ENCODE measurements at places on chromosomes 5 and 9.
A peak's percentile ranks its signal among the peaks of the same experiment; 100 is the strongest.

- no peak for DNase-seq
Measured at GRCh38 chr5:128472036-128472435, 66.0 kb downstream of the FBN2 start.

GRCh38 chr9:117434566-117434965, 19.7 kb upstream of the ASTN2 start:
- DNase-seq, result no peak

- no peak for DNase-seq
Measured at GRCh38 chr9:117164512-117164911, 250.3 kb downstream of the ASTN2 start.

- DNase-seq, result no peak
Measured at GRCh38 chr5:36740259-36740898, 134.0 kb downstream of the SLC1A3 start.

GRCh38 chr5:38423276-38424147, 132.9 kb downstream of the LIFR start:
- DNase-seq, result no peak

DNA sequence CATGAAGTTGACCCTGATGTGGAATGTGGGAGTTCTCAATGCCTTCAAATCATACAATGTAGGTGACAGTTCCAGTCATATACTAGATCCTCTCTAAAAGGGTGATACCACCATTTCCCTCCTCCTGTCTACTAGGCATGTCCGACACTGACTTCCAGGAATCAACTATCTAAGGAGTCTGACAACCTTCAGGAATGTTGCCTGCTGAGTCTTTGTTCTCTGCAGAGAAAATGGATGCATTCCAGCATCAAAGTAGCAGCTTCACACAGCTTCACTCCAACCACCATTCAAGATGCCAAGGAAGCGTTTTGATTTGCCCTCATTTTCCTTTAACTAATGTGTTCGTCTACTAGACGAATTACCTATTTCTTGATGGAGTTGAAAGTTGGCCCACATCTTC, 530.2 kb downstream of the EBF1 start:
- DNase-seq, result no peak

DNA sequence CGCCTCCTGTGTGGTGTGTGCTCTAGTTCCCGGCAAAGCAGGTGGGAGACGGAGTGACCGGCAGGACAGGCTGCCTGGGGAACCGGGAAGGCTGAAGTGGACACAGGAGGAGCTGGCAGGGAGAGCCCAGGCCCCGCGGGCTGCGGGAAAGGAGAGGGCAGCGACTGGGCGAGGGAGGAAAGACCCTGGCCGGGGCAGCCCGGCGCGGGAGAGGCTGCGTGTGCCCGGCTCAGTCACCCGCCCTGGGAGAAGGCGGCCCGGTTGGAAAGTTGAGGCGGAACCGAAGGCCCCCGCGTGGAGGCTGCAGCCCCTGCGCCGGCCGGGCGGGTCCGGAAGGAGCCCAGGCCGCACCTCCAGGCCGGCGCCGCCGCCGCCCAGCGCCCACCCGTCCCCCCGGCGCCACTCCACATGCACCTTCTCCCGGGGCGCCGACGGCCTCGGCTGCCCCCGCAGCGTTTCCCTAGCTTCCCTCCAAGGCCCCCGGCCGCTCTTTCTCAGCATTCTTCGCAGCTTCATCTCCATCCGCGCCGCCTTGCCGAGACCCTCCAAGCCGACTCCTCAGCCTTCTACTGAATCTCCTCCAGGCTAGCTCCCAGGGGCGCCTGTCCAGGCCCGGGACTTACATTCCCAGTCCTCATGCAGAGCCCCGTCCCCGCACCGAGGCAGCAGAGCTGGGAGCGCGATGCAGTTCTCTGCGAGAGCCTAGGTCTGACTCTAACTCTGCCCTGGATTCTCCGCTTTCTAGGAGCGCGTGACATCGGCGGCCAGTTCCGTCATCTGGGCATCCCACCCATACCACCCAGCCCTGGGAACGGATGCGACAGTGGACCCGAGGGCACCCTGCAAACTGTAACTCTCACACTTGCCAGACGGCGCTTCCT, 152.0 kb downstream of the ERCC6L2 start:
- DNase-seq, result no peak

DNA sequence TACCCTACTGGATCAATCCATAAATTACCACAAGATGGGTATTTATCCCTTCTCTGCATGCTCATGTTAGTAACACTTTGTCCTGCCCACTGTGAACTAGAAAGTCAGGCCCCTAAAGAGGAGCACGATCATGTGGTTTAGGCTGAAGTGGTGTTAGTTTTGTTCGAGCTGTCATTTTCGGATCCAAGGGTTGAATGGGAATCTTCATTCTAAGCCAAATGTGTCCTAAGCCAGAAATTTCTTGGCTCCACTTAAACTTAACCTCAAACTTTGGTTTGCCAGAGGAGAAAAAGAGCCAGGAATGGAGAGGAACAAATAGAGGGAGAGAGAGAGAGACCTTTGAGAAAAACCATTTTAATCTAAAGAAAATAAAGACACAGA, 837.7 kb upstream of the ZNF608 start:
- peak; percentile 74 for DNase-seq

- no peak for DNase-seq
Measured at GRCh38 chr5:148938522-148938882, 112.1 kb downstream of the ADRB2 start.

GRCh38 chr5:133924221-133924920, 44.1 kb downstream of the C5orf15 start:
- no peak for DNase-seq

DNA sequence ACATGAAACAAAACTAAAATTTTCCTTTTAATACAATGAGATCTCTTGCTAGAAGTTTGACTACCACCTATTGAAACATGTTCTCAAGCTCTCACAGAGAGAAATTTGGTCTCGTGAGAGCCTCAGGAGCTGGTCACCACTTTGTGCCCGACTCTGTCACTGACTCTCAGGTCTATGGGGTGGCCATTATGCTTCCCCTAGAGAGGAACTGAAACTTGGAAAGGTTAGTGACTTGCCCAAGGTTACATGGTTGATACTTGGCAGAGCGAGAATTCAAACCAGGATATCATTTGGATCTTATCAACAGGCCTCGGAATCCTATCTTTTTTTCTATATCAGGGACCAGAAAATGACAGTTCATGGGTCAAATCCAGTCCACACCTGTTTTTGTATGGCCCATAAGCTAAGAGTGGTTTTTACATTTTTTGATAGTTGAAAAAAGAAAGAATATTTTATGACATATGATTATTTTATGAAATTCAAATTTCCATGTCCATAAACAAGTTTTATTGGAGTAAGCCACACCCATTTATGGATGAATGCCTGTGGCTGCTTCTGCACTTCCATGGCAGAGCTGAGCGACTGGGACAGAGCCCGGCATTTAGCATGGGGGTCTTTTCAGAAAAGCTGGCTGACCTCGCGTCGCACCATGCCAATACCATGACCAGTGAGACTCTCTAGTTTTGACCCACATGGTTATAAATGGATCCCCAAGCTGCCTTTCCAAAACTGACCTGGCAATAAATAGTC, 44.8 kb upstream of the EQTN start:
- DNase-seq, result peak; percentile 28

- DNase-seq, result no peak
Measured at GRCh38 chr9:88949961-88950340, 41.3 kb upstream of the S1PR3 start.

DNA sequence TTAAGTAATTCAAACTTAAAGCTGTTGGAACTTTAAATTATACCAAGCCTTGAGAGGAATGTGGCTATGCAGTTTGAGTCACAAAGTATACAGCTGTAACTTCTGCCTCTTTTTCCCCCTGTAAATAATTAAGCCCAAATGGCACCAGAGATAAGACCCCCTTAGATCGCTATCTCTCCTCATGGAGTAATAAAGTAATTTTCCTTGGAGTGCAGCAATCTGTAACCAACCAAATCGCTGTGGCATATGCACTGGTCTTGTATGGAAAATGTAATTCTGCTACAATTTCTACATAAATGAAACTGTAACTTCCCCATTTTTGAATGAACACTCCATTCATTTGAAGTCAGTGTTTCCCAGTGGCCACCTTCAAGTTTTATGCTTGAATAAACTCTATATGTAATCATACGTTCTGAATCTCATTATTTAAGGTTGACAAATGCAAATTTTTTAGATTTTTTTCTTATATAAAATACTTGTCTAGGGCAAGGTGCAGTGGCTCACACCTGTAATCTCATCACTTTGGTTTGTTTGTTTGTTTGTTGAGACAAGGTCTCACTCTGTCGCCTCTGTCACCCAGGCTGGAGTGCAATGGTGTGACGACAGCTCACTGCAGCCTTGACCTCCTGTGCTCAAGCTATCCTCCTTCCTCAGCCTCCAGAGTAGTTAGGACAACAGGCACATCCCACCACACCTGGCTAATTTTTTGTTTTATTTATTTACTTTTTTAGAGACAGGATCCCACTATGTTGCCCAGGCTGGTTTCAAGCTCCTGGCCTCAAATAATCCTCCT, 12.3 kb downstream of the SUSD1 start:
- no peak for DNase-seq

GRCh38 chr5:81819556-81820317, 68.8 kb upstream of the SSBP2 start:
- no peak for DNase-seq

DNA sequence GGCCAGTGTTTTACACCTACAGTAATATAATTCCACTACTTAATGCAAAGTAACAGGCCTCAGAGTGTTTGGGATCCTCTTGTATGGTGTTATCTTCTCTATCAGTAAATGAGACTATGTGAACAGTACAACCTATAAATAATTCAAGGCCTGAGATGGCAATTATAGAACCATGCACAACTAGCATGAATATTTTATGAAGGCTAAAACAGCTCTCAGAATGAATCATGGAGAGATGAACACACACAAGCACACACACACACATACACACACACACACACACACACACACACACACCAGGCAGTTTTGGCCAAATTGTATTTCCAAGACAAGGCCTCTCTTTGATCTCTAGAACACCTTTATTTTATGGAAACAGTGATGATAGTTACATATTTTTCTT, 224.9 kb downstream of the EBF1 start:
- no peak for DNase-seq

- DNase-seq, result no peak
Measured at GRCh38 chr9:128733256-128733655, 9.3 kb upstream of the ZDHHC12 start.

DNA sequence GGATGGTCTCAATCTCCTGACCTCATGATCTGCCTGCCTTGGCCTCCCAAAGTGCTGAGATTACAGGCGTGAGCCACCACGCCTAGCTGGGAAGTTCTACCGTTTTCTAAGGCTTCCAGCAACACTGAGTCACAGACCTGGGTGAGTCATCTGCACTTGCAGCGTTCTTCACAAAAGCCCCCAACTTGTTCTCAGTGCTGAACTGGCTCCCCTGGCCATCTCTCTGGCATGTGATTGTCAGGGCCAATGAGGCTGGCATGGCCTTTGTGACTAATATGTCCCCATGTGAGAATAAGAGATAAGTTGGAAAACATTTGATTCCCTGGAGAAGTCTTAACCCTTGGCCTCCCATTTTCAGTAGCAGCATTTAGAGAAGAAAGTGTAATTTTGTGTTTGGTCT, 124.4 kb downstream of the WDR41 start:
- DNase-seq, result no peak

GRCh38 chr5:1819458-1819857, 18.3 kb downstream of the NDUFS6 start:
- DNase-seq, result no peak

DNA sequence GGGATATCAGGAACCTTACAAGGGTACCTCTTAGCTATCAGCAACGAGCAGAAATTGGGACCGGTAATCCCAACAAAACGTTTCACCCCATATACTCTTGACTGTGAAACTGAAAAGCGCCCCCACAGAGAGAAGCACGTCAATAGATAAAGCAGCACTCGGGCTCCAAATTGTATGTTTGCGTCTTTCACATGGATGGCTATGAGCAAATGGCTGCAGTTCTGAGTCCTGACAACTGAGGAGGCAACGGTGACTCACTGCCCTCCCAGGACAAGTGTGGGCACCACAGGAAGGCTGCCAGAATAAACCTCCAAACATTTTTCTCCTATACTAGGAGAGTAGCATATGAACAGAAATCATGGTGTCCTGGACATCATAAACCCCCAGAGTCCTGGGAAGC, 36.6 kb downstream of the SEMA4D start:
- no peak for DNase-seq

- DNase-seq, result no peak
Measured at GRCh38 chr9:108282872-108283271, 572.9 kb downstream of the ACTL7B start.

GRCh38 chr5:73722231-73722630, 96.2 kb downstream of the ARHGEF28 start:
- DNase-seq, result peak; percentile 30

DNA sequence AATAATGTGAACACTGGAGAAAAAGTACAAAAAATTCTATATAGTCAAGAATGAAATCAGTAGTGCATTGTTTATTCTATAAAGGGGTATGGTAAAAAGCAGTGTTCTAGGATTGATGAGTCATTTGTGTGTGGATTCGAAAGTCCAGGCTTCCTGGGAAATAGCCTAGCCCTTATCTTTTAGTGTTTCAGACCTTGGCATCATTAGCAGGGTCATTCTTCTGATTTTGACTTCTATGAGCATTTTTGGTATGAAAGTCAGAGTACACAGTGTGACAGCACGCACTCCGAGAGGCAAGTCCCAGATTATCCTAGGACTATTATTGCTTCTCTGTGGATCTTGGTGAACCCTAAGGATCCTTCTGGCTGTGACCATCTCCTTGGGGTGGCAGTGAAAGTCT, 16.9 kb downstream of the PCSK5 start:
- no peak for DNase-seq

GRCh38 chr5:27403243-27403882, 365.0 kb upstream of the CDH9 start:
- DNase-seq, result no peak

DNA sequence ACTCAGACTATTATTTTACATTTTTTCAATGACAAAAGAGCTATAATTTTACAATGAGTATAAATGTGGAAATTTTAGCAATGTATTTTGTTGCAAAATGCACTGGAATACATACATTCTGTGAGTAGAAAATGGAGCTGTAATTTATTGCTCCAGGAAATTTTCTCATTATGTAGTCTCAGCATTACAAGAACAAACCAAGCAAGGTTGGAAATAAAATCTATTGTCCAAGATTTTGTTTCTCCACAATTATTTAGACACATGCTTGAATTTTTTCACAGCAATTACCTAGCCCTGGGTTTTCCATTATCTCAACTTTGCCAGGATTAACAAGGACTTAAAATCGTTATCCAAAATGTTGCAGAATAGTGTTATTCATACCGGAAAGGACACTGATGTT, 820.1 kb downstream of the CDH12 start:
- DNase-seq, result no peak
